ENCODE measurements at places on chromosomes 5 and 9.

DNA sequence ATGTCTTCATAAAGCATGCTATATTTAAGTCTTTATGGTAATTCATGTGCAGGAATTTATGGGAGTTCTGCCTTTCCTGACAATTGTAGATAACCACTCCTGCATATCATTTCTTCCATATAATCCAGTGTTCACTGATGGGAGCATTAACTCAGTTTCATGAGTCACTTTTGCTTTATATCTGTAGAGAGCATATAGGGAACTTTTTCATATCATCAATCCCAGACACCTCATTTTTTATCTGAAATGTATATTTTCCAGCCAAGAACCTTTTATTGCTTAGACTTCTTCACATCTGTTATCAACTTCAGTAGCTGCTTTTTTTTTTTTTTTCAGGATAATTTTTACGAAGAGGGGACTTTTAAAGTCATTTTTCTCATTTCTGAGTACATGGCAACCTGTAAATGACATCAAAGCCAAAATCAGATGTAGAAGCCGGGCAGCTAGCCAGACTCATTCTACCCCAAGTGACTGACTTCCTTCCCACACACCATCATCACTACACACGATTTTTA, 41.1 kb downstream of the NFX1 start:
- no peak overlapping the region for H3K27ac ChIP-seq
- H3K36me3 ChIP-seq: peaks cover 92% of the 10 kb centered on the region
- no peaks in the 10 kb centered on the region for H3K27me3 ChIP-seq
- H3K4me3 ChIP-seq: no peak overlapping the region
- no peak for DNase-seq

DNA sequence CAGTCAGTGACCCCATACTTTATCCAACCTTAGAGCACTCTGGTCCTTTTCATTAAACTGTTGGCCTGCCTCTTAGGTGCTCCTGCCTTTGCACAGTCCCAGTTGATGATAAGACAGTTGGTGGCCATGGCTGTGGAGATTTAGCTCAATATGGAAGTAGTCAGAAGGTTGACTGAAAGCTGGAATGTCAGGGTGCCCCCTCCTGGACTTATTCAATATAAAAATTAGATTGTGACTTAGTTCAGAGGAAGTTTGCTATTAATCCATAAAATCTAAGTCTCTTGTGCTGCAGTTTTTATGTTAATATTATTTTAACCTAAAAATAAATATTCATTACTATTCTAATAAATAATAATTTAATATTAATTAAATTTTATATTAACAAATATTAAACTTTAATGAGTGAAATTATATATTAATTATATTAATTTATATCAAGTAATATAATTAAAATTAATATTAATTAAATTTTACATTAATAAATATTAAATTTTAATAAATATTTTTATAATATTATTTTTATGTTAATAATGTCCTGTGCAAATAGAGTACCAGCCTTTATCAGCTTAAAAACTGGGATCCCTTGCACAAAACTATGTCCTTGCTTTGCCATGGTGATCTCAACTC, 77.7 kb upstream of the ADAMTSL1 start:
- H3K4me3 ChIP-seq: no peak overlapping the region
- peaks cover 19% of the 10 kb centered on the region for H3K4me1 ChIP-seq
- H3K27me3 ChIP-seq: no peaks in the 10 kb centered on the region
- DNase-seq: no peak
- H3K36me3 ChIP-seq: no peaks in the 10 kb centered on the region
- H3K27ac ChIP-seq: no peak overlapping the region

DNA sequence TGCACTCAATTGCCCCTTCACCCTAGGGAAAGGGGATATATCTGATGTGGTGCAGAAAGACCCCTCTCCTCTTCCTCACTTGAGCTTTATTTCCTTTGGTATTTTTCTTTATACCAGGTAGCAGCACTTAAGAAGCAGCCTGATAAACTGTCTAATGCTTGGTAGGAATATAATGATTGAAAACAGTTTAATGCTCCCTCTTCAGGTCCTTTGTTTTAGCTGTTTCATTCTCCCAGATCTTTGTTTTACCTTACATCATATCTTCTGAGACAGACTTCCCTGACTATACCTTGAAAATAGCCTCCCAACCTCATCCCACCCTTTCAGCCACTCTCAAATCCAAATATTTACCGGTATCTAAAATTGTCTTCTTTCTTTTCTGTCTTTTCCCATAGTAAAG, 87.9 kb downstream of the NUDT12 start:
- no peak overlapping the region for H3K27ac ChIP-seq
- H3K4me1 ChIP-seq: no peaks in the 10 kb centered on the region

GRCh38 chr9:123121457-123121856, 88.0 kb downstream of the GPR21 start:
- H3K4me1 ChIP-seq: no peaks in the 10 kb centered on the region
- no peaks in the 10 kb centered on the region for H3K27me3 ChIP-seq
- no peak for DNase-seq
- H3K4me3 ChIP-seq: no peak overlapping the region
- no peak overlapping the region for H3K27ac ChIP-seq

GRCh38 chr9:131864531-131864930, 124.7 kb upstream of the RAPGEF1 start:
- no peak for DNase-seq
- H3K36me3 ChIP-seq: peaks cover 30% of the 10 kb centered on the region
- H3K27ac ChIP-seq: no peak overlapping the region
- no peaks in the 10 kb centered on the region for H3K4me1 ChIP-seq
- no peaks in the 10 kb centered on the region for H3K27me3 ChIP-seq

GRCh38 chr9:76846297-76846696, 59.6 kb downstream of the PRUNE2 start:
- no peaks in the 10 kb centered on the region for H3K36me3 ChIP-seq
- no peaks in the 10 kb centered on the region for H3K27me3 ChIP-seq
- H3K27ac ChIP-seq: no peak overlapping the region
- H3K4me3 ChIP-seq: no peak overlapping the region
- DNase-seq: no peak

GRCh38 chr5:72488756-72489155, 18.5 kb downstream of the ZNF366 start:
- no peak overlapping the region for H3K4me3 ChIP-seq

- no peaks in the 10 kb centered on the region for H3K36me3 ChIP-seq
- no peak overlapping the region for H3K4me3 ChIP-seq
- DNase-seq: no peak
- H3K27me3 ChIP-seq: no peaks in the 10 kb centered on the region
Measured at GRCh38 chr5:150295172-150295634, 5.6 kb upstream of the CAMK2A start.

- H3K27me3 ChIP-seq: no peaks in the 10 kb centered on the region
- DNase-seq: no peak
- no peaks in the 10 kb centered on the region for H3K36me3 ChIP-seq
- H3K4me1 ChIP-seq: no peaks in the 10 kb centered on the region
- no peak overlapping the region for H3K4me3 ChIP-seq
Measured at GRCh38 chr9:35193762-35194161, 32.0 kb downstream of the UNC13B start.

- H3K27ac ChIP-seq: no peak overlapping the region
- peaks cover 2% of the 10 kb centered on the region for H3K4me1 ChIP-seq
- no peaks in the 10 kb centered on the region for H3K36me3 ChIP-seq
- H3K27me3 ChIP-seq: no peaks in the 10 kb centered on the region
- peak; percentile 46 for DNase-seq
Measured at GRCh38 chr5:178394074-178394473, 161.5 kb upstream of the PHYKPL start.

DNA sequence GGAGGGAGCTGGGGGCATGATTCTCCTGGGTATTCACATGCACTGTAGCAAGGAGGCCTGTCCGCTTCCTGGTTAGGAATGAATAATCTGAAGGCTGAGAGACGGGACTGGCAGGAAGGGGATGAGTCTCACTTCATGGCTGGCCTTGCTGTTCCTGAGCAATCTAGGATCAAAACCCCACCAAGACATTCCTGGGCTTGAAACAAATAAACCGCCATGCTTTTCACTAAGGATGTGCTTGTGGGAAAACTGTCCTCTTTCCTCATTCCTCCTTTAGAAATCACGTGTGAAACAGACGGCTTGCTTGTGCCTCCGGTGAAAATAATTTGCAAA, 132.8 kb downstream of the MACROH2A1 start:
- peaks cover 5% of the 10 kb centered on the region for H3K4me1 ChIP-seq
- H3K36me3 ChIP-seq: no peaks in the 10 kb centered on the region
- no peaks in the 10 kb centered on the region for H3K27me3 ChIP-seq
- no peak overlapping the region for H3K27ac ChIP-seq
- no peak overlapping the region for H3K4me3 ChIP-seq

DNA sequence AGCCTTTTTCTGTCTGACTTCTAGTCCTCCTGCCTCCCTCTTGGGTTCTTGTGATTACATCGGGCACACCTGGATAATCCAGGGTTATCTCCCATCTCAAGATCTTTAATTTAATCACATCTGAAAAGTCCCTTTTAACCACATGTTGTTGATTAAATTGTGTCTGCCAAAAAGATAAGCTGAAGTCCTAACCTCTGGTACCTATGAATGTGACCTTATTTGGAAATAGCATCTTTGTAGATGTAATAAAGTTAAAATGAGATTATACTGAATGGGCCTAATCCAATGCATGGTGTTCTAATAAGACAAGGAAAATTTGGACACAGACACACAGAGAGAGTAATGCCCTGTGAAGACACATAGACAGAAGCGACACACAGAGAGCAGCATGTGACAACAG, 232.4 kb downstream of the KCTD16 start:
- DNase-seq: no peak
- no peak overlapping the region for H3K27ac ChIP-seq

GRCh38 chr5:77874691-77875090, 98.6 kb upstream of the TBCA start:
- no peak overlapping the region for H3K4me3 ChIP-seq
- H3K36me3 ChIP-seq: no peaks in the 10 kb centered on the region
- H3K27me3 ChIP-seq: no peaks in the 10 kb centered on the region
- no peak for DNase-seq

DNA sequence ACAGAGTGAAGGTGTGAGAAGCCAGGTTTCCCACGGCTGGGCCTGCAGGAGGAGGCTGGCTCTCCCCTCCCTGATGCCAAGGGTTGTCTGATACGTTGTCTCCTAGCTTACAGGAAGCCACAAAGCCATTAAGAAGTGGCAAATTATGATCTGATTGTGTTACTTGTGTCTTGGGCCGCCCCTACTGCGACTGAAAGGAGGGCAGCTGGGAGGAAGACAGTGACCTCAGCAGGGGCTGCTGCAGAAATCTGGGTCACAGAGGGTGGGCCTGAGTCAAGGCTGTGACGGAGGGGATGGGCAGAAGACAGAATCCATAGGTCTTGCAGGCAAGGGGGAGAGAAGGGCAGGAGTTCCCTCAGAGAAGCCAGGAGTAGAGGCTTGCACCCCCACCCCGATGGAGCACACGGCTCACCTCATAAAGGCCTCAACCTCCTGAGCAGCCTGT, 145.0 kb downstream of the FSTL4 start:
- no peaks in the 10 kb centered on the region for H3K27me3 ChIP-seq
- peak; percentile 18 for DNase-seq
- H3K27ac ChIP-seq: no peak overlapping the region
- H3K36me3 ChIP-seq: no peaks in the 10 kb centered on the region
- H3K4me3 ChIP-seq: no peak overlapping the region

DNA sequence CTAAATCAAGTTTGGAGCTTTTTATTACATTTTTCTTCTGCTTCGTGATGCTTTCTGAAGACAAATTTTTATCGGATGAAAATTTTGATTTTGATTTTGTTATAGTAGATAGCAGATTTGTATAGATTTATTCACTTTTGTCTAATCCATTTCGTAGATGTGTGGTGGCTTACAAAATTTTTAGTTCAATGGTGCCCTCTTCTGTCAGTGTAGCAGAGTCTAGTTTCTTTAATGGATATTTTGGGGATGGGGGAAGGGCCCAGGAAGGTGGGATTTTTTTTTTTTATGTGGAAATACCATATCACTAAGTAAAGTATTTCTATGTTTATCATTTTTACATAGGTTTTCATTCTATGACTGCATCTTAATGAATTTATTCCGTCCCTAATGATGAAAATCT, 259.9 kb upstream of the TARS1 start:
- no peak overlapping the region for H3K27ac ChIP-seq
- no peak overlapping the region for H3K4me3 ChIP-seq
- H3K36me3 ChIP-seq: no peaks in the 10 kb centered on the region
- no peak for DNase-seq
- H3K27me3 ChIP-seq: no peaks in the 10 kb centered on the region

GRCh38 chr5:93782978-93783377, 41.6 kb upstream of the POU5F2 start:
- H3K4me3 ChIP-seq: no peak overlapping the region
- H3K36me3 ChIP-seq: no peaks in the 10 kb centered on the region
- H3K27me3 ChIP-seq: no peaks in the 10 kb centered on the region
- no peak for DNase-seq
- H3K4me1 ChIP-seq: no peaks in the 10 kb centered on the region

DNA sequence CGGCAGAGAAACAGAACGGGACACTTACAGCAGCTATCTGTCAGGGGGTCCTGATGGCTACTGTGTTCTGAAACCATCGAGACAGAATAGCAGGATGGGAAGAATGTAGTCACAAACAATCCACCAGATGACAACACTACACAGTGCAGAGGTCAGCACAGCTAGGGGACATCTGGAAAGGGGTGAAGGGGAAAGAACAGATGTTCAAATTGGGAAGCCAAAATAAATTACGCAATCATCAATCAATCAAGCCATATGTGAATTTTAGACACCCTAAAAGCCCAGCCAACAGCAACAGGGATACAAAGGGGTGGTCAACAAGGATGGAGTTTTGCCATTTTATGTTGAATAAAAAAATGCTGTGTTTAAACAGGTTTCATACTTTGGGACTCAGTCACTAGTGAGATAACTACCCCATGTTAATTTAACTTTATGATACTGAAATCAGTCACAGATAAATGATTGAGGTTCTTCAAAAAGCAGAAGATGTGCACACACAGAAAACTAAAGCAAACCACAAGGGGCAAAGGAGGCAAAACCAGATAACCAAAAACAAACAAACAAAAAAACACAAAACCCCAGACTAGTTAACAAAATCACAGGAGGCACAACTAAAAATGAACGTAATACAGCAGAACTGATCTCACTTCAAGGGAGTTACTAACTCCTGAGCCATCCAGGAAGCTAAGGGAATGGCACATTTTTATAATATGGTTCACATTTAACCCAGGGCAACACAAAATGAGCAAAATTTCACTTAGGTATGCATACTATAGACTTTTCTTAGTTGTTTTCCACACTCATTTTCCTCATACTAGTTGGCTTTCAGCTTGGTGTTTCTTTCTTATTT, 65.9 kb downstream of the HABP4 start:
- no peaks in the 10 kb centered on the region for H3K27me3 ChIP-seq
- no peak overlapping the region for H3K4me3 ChIP-seq
- peak overlapping the region; percentile 79 for H3K27ac ChIP-seq
- peaks cover 3% of the 10 kb centered on the region for H3K36me3 ChIP-seq

DNA sequence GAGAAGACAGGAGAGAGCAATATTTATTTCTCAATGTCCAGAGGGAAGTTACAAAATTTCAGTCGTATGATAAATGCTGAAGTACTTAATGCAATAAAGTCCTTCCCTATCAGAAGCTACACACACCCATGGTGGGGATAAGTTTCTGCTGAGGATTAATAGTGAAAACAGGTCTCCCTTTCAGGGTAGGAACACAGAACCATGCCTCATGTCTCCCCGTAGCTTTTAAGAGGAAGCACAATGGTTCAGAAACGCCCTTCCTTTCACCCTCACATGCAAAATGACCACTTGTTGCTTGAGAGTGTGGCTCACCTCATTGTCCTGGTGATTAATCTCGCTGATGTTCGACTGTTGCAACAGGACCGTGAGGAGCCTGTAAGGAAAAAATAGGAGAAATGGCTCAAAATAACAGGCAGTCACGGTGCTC, 73.6 kb downstream of the ANKRD55 start:
- no peak overlapping the region for H3K27ac ChIP-seq
- peaks cover 5% of the 10 kb centered on the region for H3K4me1 ChIP-seq
- no peak overlapping the region for H3K4me3 ChIP-seq
- no peaks in the 10 kb centered on the region for H3K27me3 ChIP-seq
- no peaks in the 10 kb centered on the region for H3K36me3 ChIP-seq

Measured in suprapubic skin (tissue), 4 donors.